ENCODE measurements at places on chromosomes 1 and 21.
A peak's percentile ranks its signal among the peaks of the same experiment; 100 is the strongest.

DNA sequence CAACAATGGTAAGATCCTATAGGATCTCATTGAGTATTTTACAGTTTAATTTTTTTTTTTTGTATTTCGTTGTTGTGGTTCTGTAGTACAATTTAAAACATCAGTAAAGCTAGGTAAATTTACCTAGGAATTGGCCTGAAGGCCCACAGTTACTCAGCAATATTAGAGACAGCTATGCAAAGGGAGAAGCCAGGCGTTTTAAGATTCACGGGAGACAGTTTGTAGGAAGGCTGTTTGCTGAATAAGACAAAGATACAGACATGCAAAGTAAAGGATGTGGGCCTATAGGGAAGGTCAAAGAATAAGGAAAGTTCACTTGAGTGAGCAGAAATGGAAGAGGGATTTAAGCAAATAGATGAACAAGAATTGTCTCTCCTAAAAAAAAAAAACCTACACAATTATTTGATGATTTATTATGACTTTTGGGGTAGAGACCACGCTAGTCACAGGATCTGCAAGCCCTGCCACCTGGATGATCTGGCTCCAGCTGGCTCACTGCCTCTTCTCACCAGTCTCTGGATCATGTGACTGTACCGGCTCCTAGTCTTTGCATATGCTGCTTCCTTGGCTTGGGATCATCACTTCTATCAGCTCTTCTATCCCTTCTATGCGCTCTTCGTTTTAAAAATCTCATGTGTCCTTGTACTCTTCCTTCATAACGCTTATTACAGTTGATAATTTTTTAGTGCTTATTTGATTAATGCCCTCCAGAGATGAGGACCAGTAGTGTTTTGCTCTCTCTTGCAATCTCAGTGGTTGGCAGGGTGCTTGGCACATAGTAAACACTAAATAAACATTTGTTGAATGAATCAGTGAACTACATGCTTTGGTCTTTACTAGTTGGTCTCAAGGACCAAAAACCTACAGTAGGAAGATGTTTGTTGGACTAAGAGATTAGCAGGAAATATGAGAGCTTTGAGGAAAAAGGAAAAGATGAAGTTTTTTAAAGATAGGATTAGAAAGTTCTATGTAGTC, 14.1 kb downstream of the DYRK1A start:
- no peak for DNase-seq

DNA sequence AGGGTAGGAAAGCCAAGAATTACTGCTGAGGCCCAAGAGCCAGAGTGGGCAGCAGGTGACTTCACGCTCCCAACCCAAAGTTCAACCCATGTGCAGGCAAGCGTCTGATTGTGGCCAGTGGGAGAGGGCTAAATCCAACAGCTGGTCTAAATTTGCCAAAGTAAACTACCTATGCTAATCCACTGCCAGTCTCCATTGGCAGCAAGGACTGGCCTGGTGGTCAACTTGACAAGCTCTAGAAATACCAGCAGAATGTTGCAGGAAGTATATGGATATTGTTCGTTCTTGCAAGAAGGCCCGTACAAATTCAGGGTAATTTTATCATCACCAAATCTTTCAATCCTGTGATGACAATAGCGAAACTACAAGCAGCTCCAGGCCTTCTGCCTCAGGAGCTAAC, 1.5 kb downstream of the TMEM63A start:
- DNase-seq, result no peak

- peak; percentile 56 for DNase-seq
Measured at GRCh38 chr1:36099681-36100341, 11.1 kb downstream of the ADPRS start.

- DNase-seq, result no peak
Measured at GRCh38 chr1:245183429-245183828, 28.6 kb downstream of the KIF26B start.

GRCh38 chr1:181425566-181425965, 57.8 kb upstream of the CACNA1E start:
- no peak for DNase-seq

DNA sequence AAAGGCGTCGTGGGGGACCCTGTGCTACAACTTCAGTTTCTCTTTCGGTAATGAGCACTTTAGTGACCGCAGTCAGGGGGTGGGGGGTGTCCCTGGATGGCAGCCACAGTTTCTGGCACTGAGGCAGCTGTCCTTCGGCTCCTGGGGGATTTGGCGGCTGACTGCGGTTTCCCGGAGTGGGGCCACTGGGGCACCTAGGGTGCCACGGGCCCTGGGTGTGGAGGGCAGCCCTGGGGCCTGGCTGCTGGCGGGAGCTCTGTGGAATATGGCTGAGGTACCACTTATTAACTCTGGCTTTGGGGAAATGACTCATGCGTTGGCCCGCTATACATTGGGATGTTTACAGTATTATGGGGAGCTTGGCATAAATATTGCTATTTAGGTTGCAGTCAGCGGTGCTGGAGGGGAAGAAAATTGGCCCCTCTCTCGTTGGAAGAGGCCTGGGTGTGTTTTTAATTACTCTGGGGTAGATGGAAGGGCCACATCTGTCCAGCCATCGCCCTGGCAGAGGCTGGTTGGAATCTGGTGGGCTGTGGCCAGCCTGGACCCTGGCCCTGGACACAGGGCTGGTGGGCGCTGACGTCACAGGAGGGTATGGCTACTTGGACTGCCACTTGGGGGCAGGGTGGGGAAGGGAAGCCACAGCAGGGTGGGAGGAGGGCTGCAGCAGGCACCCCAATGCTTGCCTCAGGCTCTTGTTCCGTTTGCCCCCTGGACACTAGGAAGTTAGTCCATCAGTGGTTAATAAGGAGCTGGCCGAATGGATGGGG, 2.0 kb downstream of the EPHB2 start:
- no peak for DNase-seq

- DNase-seq, result no peak
Measured at GRCh38 chr1:22855668-22856606, 116.7 kb downstream of the LACTBL1 start.

DNA sequence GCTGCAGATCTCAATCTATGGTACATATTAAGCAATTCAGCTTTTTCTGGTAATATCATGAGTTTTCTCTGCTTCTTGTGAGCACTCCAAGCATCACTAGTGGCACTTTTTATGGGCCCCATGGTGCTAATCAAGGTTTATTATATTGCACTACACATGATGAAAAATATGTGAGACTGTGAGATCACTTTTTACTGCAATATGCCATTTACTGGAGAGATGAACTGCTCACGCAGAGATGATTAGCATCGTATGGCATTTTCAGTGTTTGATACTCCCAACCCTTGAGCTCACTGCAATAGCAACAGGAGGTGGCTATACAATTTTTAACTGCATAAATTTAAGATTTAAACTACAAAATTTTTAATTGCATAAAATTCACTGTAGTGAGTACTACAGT, 8.7 kb upstream of the KCNK1 start:
- no peak for DNase-seq

- no peak for DNase-seq
Measured at GRCh38 chr1:186325239-186325638, 49.8 kb downstream of the TPR start.

GRCh38 chr21:40707656-40708244, 139.2 kb downstream of the DSCAM start:
- no peak for DNase-seq

- no peak for DNase-seq
Measured at GRCh38 chr1:91803123-91803522, 82.8 kb downstream of the TGFBR3 start.

- DNase-seq, result no peak
Measured at GRCh38 chr1:225772323-225772768, 5.3 kb upstream of the SRP9 start.

GRCh38 chr1:170402476-170403311, 129.3 kb upstream of the GORAB start:
- no peak for DNase-seq

- DNase-seq, result peak; percentile 17
Measured at GRCh38 chr1:247415423-247416361, at the start of gene NLRP3. TSS of gene NLRP3 (plus strand) at chr1:247416173. CDS start at chr1:247418801, 2,628 bp downstream.

- no peak for DNase-seq
Measured at GRCh38 chr1:67830226-67830625, 3.0 kb downstream of the GNG12 start.

- no peak for DNase-seq
Measured at GRCh38 chr1:80457409-80457808, 1343.3 kb upstream of the ADGRL2 start.

DNA sequence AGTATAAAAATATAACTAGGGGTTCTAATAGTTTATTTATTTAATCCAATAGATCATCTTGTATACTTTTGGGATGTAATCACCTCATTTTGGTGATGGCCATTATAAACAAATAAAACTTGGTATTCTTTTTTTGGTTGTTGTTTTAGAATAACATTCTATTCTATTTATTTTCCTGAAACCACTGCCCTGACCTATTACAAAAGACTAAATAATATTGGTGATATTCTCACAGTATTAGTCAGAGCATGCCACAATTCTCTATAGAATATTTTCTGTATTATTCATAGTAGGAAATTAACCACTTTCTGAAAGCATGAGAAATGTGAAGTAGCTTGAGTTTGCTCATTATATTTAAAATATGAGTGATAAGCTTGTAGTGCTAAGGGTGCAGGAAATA, 54.1 kb upstream of the LRRC7 start:
- DNase-seq, result no peak

- DNase-seq, result no peak
Measured at GRCh38 chr21:26845759-26846035, 488 bp upstream of the ADAMTS1 start.

DNA sequence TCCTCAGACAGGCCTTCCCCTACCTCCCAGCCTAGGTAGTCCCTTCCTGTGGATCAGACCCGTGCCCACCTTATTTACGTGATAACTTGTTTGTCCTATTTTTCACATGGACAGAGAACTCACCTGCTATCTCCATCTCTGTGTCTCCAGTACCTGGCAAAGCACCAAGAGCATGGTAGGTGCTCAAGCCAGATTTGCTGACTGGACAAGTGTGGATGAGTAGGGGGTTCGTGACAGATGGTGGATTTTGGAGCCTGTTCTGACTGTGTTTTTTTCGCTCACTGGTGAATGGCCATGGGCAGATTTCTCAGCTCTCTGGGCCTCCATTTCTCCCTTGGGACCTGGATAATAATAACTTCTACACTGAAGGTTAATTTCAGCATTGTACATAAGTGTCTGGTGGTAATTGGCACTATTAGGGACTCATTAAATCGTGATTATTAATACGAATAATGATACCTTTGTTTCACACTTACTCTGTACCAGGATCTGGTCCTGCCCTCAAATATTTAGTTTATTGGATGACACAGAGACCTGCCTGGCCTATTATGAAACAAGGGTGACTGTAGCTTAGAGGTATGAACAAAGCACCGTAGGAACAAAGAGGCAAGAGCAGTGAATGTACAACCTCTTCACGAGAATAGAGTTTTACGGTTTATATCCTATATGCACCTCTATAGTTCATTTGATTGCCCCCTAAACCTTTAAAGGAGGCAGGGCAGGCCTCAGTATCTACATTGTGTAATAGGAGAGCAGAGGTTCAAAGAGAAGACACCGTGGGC, 24.5 kb upstream of the SLC26A9 start:
- DNase-seq, result no peak

DNA sequence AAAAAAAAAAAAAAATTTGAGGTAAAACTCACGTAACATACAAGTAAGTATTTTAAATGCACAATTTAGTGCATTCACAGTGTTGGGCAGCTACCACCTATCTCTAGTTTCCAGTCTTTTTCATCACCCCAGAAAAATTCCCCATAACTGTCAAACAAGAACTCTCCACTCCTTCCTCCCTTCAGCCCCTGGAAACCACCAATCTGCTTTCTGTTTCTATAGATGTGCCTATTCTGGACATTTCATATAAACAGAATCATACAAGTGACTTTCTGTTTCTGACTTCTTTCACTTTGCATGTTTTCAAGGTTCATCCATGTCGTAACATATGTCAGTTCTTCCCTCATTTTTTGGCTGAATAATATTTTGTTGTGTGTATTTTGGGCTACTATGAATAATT, 24.9 kb upstream of the ETS2 start:
- no peak for DNase-seq

- no peak for DNase-seq
Measured at GRCh38 chr1:156347331-156347730, 9.0 kb downstream of the TSACC start.

GRCh38 chr1:35546614-35547013, 10.6 kb downstream of the KIAA0319L start:
- no peak for DNase-seq

DNA sequence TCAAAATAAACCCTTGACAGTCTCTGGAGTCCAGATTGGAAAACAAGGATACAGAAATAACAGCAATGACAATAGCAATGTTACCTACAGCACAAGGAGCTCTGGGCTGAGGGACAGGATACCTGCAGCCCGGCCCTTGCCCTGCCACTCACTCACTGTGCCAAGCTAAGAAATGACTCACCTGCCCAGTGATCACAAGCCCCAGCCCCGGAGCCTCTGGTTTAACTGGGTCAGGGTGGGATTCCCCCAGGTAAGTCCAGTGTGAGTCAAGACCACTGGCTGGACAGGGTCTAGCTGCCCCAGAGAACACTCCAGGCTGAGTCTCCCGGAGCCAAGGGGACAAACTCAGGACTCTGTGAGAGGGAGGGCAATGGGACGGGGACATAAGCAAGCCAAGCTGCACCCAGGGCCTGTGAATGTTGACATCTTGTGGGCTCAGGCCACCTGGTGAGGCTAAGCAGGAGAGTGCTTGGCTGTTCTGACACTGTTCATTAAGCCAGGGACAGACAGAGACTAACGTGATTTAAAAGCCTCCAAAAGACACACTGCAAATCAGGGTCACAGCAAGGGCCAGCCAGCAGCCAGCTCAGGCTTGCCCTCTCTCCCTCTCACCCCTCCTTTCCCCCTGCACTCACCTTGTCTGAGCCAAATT, 64.1 kb downstream of the MIS18A start:
- no peak for DNase-seq

DNA sequence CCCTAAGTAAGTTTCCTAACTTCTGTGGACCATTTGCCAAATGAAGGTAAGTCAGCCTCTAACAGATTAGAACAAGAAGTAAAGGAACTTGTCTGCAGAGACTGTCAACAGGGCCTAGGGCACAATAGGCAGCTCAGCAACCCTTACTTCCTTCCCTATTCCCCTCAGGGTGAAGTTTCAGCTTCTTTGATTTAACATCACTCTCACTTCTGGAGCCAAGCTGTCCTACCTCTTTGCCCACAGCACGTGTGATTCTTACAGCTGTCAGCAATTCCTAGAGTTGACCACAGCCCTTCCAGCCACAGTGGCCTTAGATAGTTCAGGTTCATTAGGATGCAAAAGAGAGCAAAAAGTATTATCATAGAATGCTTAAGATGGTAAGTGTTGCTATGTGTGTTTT, 7.6 kb upstream of the EIF4G3 start:
- DNase-seq, result no peak

DNA sequence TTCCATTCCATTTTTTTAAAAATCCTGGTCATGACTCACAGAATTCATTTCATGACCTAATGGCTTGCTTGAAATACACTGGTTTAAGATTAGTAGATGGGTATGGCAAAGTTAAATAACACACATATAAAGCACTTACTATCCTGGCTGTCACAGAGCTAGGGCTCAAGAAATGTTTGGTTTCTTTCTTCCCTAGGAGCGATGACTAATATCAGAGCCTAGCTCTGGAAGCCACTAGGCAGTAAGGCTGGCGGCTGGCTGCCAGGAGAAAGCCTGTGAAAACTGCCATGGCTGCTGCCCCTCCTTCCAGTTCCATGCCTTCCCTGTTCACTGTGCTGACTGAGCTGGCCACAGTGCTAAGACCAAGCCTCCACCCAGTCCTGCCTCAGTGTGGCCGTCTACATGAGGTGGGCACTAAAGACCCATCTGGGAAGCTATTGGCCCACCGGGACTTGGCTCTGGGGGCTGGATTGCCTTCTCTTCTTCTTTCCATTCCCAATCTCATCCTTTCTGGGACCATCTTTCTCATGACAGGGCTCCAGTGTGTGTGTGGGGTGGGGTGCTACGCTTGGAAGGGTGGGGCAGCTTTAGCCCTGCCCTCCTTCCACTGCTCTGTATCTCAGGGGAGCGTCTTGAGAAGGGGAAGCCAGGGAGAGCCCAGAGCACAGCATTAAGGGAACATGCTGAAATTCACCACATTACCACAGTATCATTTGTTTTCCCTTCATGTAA, 10.8 kb upstream of the ASCL5 start:
- DNase-seq, result no peak

Data from stimulated activated CD8-positive, alpha-beta memory T cell treated with anti-CD3 and anti-CD28 coated beads, Interleukin-4, amount 100 ng/mL, for 1 hour (primary cell).